Cerebellar nuclear complex (tissue), 1 donor: ENCODE measurements at places on chromosomes 2 and 18.

DNA sequence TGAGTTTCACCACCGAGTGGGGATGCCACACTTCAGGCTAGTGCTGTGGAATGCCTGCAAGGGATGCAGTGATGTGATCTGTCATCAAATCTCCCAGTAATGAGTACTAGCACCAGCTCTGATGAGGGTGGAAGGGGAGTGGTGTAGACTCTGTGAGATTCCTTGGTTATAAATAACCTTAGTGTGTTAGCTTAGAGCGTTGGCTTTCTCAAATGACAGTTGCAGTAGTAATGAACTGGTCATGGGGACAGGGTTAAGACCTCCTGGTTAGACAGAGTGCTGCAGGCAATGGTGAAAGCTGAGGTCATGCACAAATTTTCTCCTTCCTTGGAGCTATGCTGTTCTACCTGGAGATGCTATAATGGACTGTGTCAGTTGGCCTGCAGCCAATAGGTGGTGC lies 1063.4 kb upstream of the CRIM1 start:
- no peak for DNase-seq

DNA sequence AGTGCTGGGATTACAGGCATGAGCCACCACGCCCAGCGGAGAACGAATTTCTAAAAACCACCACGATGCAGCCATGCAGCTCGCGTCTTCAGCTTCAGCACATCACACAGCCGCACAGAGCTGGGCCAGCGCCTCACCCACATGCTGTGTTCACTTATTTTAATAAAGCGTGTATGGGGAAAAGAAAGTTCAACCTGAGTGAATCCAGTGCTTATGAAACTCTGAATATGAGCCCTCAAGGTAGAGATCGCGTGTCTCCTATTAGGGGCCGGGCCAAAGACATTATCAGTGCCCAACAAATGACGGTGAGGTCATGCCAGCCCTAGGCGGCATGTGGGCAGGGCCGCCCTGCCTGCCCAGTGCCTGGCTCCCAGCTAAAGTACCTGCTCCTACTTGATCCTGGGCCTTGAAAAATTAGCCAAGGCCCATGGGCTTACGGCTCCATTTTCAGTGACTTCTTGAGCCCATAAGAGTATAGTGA lies 44.3 kb downstream of the SPRED2 start:
- DNase-seq, result no peak

DNA sequence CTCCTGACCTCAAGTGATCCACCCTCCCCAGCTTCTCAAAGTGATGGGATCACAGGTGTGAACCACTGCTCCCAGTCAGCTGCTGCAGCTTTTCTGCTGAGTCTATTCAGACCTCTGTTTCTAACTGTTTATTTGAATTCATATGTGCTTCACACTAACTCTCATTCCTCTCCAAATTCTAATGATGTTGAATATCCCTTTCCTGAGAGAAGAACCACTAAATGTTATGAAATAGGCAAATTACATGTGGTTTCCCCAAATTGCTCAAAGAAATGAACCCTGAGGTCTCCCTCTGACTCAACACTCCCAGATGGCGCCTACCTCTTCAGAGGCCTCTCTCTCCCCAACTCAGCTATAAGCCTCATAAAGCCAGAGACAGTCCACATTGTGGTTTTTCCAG lies 98.6 kb downstream of the IRS1 start:
- DNase-seq, result no peak

DNA sequence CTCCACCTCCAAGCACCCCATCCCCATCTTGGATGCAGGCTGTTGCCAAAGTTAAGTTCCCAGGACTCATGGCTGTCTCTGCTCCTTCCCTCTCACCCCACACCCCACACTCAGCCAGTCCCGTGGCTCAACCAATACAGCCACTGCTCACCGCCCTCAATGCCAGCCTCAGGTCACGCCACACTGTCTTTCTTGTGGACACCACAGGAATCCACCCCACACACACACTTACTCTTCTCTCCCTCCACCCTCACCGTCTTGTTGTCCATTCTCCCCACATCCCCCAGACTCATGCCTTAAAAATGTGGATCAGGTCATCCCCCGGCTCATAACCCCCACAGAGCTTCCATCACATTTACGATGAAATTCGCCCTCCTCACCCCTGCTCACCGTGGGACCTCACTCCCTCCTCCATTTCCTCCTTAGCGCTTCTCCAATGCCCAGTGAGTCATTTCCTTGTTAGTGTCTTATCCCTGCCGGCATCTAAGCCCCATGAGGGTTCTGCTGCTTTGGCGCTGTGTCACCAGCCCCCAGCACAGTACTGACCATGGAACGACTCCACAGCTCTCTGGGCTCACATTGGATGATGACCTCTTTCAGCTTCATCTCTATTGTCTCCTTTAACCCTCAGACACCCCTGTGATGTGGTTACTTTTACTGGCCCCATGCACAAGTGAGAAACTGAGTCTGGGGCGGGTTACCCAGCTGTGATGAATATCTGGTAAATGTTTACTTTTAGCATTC lies 13.8 kb downstream of the MLPH start:
- no peak for DNase-seq

DNA sequence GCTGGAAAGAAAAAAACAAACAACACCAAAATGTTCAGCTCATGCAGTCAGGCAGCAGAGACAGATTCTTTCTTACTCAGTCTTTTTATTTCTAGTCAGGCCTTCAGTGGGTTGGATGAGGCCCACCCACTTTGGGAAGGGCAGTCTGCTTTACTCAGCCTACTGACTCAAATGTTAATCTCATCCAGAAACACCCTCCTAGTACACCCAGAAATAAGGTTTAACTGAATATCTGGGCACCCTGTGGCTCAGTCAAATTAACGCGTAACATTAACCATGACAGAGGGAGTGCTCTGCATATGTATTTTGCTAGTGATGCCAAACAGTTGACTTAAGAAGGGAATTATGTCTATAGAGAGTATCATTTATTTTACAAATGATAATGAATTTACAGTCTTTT lies 401.6 kb downstream of the PARD3B start:
- no peak for DNase-seq

DNA sequence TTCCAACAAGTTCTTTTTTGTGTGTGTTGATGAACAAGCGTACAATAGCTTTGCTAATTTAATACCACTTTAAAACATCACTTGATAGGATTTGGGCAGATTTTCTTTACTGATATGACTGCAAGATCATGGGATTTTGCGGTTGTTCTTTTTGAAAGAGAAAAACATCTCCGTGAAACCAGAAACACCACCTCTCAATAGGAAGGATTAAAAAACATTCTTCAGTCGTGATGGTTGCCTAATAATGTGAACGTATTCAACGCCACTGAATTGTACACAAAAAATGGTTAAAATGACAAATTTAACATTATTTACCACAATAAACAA lies 19.3 kb downstream of the RBMS1 start:
- DNase-seq, result no peak

- DNase-seq, result no peak
Measured at GRCh38 chr2:127194447-127194846, 25.7 kb downstream of the CYP27C1 start.

DNA sequence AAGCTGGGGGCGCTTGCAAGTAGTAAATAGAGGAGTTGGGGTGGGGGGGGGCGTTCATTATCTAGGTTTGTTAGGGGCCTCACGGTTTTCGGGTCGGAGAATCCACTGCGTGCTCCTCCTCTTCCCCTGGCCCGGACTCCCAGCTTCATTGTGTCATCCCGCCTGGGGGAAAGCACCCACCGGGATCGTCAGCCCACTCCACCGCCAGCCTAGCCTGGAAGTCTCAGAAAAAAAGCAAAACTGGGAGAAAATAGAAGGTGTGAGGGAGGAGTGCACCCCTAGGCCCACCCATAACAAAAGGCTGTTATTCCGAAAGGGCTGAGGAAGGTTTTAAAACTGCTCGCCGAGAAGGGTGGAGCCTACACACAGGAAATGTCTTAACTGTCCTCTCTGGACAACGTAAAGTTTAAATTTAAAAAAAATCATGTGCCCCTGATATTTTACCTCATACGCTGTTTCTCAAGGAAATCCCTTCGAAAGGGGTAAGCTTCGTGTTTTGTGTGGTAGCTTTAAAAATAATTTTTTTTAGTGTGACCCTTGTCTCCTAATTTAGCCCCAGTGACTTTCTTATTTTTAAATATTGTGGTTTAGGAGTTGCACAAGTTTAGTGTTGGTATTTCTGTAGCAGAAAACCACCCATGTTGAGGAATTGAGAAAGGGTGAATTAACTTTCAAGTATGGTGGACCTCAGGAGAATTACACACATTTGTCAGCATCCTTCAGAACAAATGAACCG lies 104.2 kb downstream of the SPTBN1 start:
- no peak for DNase-seq

DNA sequence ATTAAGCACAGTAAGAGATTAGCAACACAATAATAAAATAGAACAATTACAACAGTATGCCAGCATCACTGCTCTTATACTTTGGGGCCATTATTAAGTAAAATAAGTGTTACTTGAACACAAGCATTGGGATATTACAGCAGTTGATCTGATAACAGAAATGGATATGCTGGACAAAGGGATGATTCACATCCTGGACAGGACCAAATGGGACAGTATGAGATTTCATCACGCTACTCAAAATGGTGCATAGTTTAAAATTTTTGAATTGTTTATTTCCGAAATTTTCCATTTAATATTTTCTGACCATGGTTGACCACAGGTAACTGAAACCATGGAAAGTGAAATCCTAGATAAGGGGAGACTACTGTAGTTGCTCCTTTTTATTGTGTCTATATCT lies 138.2 kb downstream of the UBR3 start:
- no peak for DNase-seq

GRCh38 chr2:231222318-231223000 lies 24.0 kb downstream of the ARMC9 start:
- no peak for DNase-seq

GRCh38 chr2:173282795-173283545 lies 71.7 kb upstream of the CDCA7 start:
- DNase-seq, result no peak
